ENCODE measurements at places on chromosomes 3 and 15.

GRCh38 chr3:189721873-189722665, 90.9 kb downstream of the TP63 start:
- DNase-seq: no peak

GRCh38 chr3:7385635-7386034, 524.7 kb downstream of the GRM7 start:
- DNase-seq: no peak

- no peak for DNase-seq
These were observed 72.3 kb downstream of the PIAS1 start for GRCh38 chr15:68126396-68126795.

- no peak for DNase-seq
These were observed 60.6 kb upstream of the SAMMSON start for GRCh38 chr3:69938931-69939330.

- DNase-seq: no peak
These were observed 126.7 kb upstream of the PHLDB2 start for GRCh38 chr3:111732252-111732879.

- DNase-seq: no peak
These were observed 557.6 kb downstream of the IGSF11 start for GRCh38 chr3:118476885-118477618.

DNA sequence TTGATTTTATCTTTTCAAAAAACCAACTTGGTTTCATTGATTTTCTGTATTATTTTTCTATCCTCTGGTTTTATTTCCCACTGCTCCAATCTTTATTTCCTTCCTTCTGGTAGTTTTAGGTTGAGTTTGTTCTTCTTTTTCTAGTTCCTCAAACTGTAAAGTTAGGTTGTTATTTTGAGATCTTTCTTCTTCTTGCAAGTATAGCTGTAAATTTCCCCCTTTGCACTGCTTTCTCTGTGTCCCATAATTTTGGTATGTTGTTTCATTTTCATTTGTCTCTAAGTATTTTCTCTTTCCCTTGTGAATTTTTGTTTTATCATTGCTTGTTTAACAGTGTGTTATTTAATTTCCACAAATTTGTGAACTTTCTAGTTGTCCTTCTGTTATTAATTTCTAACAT, 120.0 kb downstream of the PLD1 start:
- no peak for DNase-seq

GRCh38 chr3:195806916-195807231, 4.9 kb downstream of the MUC4 start:
- no peak for DNase-seq

DNA sequence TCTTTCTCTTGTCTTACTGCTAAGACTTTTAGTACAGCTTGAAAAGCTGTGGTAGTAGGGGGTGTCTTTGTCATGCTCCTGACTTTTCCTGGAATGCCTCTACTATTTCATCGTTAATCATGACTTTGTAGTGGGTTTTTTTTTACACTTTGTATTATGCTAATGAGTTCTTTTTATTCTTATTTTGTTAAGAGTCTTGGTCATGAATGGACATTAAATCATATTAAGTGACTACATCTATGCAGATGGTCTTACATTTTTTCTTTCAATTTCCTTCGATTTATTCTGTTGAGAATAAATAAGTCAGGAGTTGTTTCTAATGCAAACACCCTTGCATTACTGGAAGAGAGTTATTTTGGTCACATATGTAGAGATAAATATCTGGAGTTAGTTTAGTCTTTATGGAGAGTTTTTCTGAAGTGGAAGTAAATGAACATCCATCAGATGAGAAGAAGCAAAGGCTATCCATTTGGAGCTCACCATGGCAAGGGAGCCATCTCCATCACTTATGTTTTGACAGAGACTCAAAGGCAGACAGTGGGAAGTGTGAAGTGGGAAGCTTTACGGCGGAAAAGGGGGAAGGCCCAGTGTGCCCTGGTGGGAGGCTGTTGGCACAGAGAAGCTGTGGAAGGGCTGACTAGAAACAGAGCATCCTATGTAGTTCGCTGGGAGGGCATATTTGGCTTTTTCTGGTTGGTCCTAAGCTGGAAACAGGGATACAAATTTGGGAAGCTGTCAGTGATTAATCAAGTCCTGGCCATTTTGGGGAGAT, 73.1 kb upstream of the PRR23E start:
- no peak for DNase-seq

DNA sequence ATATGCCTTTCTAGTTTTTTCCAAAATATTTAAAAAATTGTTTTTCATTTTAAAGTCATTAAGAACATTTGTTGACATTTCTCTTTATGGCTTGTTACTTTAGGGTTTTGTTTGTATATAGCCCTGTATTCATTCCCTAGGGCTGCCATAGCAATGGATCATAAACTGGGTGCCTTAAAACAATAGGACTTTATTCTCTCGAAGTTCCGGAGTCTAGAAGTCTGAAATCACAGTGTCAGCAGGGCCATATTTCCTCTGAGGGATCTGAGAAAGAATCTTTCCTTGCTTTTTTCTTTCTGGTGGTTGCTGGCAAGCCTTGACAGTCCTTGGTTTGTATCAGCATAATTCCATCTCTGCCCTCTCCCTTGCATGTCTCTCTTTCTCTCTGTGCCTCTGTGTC, 63.4 kb upstream of the CADPS start:
- DNase-seq: no peak

GRCh38 chr3:64253689-64254088, 28.4 kb upstream of the PRICKLE2 start:
- no peak for DNase-seq

DNA sequence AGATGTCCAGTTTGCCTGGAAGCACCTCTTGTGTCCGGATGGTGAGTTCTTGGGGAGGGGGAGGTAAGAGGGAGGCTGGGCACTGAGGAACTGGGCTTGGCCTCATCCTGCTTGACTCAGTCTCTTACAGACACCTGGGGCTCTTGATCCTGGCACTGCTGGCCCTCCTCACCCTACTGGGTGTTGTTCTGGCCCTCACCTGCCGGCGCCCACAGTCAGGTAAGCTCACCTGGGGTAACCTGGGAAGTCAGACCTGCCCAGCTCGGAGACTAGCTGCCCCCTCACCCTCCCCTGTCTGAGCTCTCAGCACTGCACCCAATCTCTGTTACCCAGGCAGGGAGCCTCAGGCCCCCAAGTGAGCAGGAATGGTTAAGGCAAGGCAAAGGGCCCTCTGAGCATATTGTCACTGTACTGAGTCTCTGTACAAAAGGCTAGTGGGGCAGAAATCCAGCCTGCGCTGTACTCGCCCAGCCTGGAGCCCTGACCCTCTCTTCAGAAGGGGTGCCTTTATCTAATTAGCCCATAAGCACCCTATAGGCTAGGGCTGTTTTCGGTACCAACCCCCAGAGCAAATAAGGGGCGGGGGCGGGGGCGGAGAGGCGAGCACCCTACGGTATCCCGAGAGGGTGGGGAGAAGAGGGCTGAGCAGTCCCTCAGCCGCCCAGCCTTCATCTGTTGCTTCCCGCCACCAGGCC, 2.2 kb upstream of the IL17RC start:
- DNase-seq: no peak

DNA sequence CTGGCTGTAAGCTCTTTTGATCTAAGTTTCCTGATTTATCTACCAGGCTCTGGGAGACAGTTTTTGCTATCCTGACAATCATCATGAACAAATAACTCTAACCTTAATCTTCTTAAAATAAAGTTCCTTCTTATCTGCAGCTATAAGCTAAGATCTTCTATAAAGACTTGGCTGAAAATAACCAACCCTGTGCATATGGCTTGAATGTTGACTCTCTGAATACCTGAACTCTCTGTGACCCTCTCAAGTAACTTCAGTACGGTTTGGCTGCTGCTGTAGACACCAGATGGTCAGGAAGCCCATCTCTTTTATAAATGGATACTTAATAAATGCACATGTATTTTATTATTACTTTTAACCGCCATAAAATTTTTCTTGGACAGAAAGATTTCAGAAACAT, 412.4 kb upstream of the CBLB start:
- no peak for DNase-seq

DNA sequence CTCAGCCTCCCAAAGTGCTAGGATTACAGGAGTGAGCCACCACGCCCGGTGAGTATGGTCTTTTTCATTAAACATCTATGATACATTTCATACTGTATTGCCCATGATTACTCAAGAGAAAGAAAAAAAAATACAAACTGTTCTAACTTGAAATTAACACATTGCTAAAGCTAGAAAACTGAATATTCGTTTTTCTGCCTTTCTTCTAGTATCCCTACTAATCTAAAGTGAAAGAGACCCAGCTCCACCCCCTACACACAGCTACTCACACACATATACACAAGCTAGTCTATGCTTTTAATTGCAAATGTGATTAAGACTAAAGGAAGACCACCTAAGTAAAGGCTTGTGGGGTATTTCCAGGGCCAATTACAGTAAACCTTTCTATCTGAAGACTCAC, 43.1 kb downstream of the INO80 start:
- no peak for DNase-seq

DNA sequence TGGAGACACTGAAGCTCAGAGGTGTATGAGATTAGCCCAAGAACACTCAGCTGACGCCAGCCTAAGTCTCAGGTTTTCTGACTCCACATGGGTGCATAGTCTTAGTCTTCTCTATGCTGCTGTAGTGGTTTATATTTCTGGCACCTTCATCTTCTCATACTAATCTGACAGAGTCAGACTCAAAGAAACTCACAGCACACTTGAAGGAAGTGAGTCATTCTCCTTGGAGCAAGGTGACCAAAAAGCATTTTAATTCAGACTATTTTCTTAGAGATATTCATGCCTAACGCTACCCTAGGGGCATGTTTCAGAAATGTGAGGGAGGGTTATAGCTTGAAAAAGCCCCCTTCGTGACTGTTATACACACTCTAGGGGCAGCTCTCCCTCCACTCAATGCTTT, 775.3 kb upstream of the ARPP21 start:
- no peak for DNase-seq

- no peak for DNase-seq
These were observed 1.1 kb downstream of the FAM131A start for GRCh38 chr3:184338511-184338945.

- no peak for DNase-seq
These were observed 28.4 kb downstream of the RASGRP1 start for GRCh38 chr15:38536201-38536676.

GRCh38 chr3:50365842-50366220, 6.5 kb upstream of the TMEM115 start:
- DNase-seq: no peak

DNA sequence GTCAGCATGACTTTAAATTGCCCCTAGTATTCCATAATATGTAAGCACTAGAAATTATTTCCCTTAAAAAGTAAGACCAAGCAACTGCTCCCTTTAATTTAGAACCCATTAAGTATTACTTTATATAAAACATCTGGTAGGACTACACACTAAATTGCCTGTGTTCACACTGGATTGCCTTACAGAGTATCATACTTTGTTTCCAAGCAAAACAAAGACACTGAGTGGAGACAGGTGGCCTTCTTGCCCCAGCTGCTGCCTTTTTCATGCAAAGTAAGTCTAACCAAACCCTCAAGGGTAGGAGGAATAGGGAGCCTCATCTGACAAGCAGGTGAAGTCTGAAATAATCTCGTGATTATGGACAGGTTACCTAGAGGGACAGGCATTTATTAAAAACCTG, 87.3 kb downstream of the PEX5L start:
- DNase-seq: no peak

DNA sequence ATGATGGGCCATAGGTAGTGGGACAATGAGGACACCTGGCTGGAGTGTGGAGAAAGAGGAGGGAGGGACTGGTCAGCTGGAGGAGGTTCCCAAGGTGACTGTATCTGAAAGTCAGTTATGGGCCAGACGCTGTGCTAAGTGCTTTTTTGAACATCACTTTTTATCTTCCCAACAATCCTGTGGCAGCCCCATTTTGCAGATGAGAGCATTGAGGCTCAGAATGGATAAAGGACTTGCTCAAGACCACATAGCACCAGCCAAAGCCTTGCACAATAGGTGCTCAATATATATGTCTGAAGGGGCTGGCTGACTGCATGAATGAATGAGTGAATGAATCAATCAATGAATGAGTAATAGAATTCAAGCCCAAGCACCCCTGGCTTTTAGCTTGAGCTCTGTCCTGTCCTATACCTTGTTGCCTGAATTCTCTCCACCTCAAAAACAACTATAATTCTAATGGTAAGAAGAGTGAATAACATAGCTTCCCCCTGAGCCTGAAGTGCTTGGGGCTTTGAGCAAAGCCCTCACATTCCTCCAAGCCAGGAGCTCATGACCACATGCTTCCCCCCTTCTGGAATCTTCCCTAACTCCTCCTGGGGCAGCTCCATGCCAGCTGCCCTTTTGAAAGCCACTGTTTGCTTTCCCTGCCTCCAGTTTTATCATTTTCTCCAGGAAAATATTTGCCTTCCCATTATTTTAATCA, 150.9 kb downstream of the RPLP1 start:
- DNase-seq: no peak

GRCh38 chr3:28109829-28110228, 131.6 kb upstream of the CMC1 start:
- DNase-seq: no peak

DNA sequence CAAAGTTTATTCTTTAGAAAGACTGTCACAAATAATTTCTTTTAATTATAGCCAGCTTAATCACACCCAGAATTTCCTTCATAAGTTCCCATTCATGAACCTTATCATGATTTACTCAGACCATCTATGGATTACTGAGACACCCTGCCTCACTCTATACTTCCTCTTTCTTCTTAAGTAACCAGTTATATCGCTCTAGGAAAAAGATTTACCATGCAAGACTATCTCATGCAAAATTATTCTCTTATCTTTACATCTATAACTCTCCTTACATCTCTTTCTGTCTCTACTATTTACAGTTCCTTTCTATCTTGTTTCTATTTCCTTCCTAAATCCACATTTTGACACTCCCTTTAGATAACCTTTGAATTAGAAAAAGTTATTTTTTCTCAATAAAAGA, 316.8 kb downstream of the POLQ start:
- no peak for DNase-seq

GRCh38 chr3:182276512-182276911, 516.8 kb upstream of the ATP11B start:
- no peak for DNase-seq

GRCh38 chr3:7461202-7461825, 600.4 kb downstream of the GRM7 start:
- no peak for DNase-seq

GRCh38 chr3:135629701-135630408, 335.7 kb upstream of the PPP2R3A start:
- DNase-seq: no peak

- DNase-seq: no peak
These were observed 170.9 kb downstream of the PLCL2 start for GRCh38 chr3:17055374-17056276.

Measured in stimulated activated CD4-positive, alpha-beta T cell treated with anti-CD3 and anti-CD28 coated beads, TNF-alpha, amount 100 ng/mL, for 4 hours (primary cell).